Right lobe of liver (tissue), 6 donors: ENCODE measurements at places on chromosomes 3 and 15. TPM values are rescaled to one million over a fixed set of nuclear protein-coding genes. Genes with fewer than 3 reads are reported as not detected.

GRCh38 chr15:99744142-99744541 is 10.9 kb upstream of the LYSMD4 start:
- H3K27ac ChIP-seq = no peak overlapping the region
- no peak overlapping the region for H3K4me3 ChIP-seq
- H3K36me3 ChIP-seq = no peaks in the 10 kb centered on the region
- peaks cover under 1% of the 10 kb centered on the region for H3K4me1 ChIP-seq

DNA sequence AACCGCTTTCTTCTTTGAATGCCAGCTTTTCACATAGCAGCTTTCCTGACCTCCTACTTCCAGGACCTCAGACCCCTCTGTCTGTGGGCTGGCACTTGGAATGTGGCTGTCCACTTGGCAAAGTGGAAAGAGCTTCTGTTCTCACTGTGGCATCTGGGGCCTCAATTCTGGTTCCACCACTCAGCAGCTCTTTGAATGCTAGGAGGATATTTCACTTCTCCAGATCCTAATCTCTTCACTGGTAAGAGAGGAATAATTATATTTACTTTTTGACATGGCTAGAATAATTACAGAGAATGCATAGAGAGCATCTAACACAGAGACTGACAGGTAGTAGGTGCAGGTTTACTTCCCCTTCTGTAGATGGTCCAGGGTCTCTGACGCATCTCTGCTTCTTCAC is 405.9 kb downstream of the LPP start:
- no peak overlapping the region for H3K27ac ChIP-seq
- H3K27me3 ChIP-seq = no peaks in the 10 kb centered on the region
- H3K36me3 ChIP-seq = no peaks in the 10 kb centered on the region
- peaks cover 9% of the 10 kb centered on the region for H3K4me1 ChIP-seq

- H3K27ac ChIP-seq = no peak overlapping the region
- no peaks in the 10 kb centered on the region for H3K4me1 ChIP-seq
- DNase-seq = no peak
- no peaks in the 10 kb centered on the region for H3K27me3 ChIP-seq
- no peaks in the 10 kb centered on the region for H3K36me3 ChIP-seq
Measured at GRCh38 chr3:27596334-27596841, 112.2 kb upstream of the SLC4A7 start.

DNA sequence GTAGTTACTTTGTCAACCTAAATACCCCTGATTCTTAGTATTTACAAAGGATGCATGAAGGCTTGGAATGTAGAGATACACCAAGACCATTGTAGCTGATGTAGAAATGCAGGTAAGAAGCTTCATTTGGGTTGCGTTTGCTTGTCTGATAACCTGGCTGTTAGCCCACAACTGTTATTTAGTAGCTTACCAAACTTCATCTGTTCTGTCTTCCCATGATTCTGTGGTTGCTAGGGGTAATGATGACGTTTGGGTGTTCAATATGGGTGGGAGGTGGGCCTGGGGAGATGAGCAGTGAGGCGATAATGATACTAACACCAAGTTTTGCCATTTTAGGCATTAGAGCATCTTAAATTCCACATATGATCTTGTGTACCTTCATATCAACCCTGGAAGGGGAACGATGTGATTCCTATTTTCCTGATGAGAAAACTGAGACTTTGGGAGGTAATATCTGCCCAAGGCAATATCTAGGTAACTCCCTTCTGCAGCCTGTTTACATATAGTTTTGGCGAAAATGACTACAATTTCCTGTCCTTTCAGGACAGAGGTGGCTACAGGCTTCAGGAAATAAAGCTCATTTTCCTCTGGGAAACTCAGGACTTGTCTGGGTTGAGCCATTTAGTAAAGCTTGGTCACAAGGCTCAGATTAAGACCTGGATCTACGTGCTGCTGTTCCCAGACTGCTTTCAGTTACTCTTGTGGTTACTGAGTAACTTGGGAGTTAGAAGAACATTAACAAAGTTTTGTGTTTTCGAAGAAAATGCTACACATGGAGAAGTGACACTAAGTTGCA is 26.8 kb downstream of the FNDC3B start:
- H3K4me1 ChIP-seq = no peaks in the 10 kb centered on the region
- no peaks in the 10 kb centered on the region for H3K27me3 ChIP-seq
- DNase-seq = no peak

DNA sequence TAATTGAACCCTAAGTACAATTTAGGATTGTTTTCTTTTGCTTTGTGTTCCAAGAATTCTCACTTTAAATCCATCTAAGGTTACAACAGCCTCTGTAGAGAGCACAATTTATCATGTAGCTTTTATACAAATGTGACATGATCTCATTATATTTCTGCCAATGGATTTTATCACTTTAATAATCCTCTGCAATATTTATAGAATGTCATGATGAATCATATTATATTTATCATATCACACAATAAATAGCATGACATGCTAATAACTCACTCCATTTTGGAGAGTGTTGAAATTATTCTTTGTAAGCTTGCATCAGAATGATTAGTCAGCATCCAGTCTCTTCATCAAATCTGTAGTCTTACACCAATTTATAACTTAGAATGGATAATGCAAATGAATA is 280.6 kb upstream of the ZNF717 start:
- H3K4me3 ChIP-seq = no peak overlapping the region
- no peak for DNase-seq
- H3K27me3 ChIP-seq = no peaks in the 10 kb centered on the region
- no peaks in the 10 kb centered on the region for H3K4me1 ChIP-seq

GRCh38 chr3:94862703-94863102 is 799.8 kb downstream of the NSUN3 start:
- H3K4me1 ChIP-seq = no peaks in the 10 kb centered on the region
- no peak overlapping the region for H3K4me3 ChIP-seq
- H3K27ac ChIP-seq = no peak overlapping the region
- no peak for DNase-seq
- H3K36me3 ChIP-seq = no peaks in the 10 kb centered on the region
- H3K27me3 ChIP-seq = no peaks in the 10 kb centered on the region

DNA sequence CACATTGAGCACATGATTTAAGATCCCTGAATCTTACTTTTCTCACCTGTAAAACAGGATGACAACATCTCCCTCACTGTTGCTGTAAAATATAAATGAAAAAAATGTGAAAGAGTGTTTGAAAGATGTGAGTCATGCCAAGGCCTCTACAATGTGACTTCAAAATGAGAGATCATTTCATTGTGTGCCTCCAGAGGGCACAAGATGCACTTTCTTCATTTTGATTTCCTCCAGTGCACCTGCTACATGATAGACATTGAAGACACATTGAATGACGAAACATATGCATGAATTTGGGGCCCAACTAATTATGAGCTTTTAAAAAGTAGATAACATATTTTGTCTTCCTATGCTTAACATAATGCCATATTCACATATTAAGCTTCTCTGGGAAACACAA is 170.3 kb downstream of the MOBP start:
- no peak overlapping the region for H3K27ac ChIP-seq
- no peak overlapping the region for H3K4me3 ChIP-seq
- no peaks in the 10 kb centered on the region for H3K36me3 ChIP-seq
- H3K27me3 ChIP-seq = no peaks in the 10 kb centered on the region

- H3K36me3 ChIP-seq = no peaks in the 10 kb centered on the region
- peaks cover 7% of the 10 kb centered on the region for H3K4me1 ChIP-seq
Measured at GRCh38 chr15:62087671-62088352, 21.0 kb downstream of the C2CD4A start.

GRCh38 chr15:41492597-41493204 is 973 bp upstream of the ITPKA start:
- H3K27ac ChIP-seq = no peak overlapping the region
- H3K27me3 ChIP-seq = no peaks in the 10 kb centered on the region
- no peaks in the 10 kb centered on the region for H3K36me3 ChIP-seq
- H3K4me1 ChIP-seq = no peaks in the 10 kb centered on the region
- no peak for DNase-seq

GRCh38 chr15:41971895-41972252 is 483 bp downstream of the EHD4 start:
- peak overlapping the region; percentile 87 for H3K27ac ChIP-seq
- no peaks in the 10 kb centered on the region for H3K36me3 ChIP-seq
- DNase-seq = no peak
- H3K4me3 ChIP-seq = peak overlapping the region; percentile 94
- no peaks in the 10 kb centered on the region for H3K4me1 ChIP-seq

DNA sequence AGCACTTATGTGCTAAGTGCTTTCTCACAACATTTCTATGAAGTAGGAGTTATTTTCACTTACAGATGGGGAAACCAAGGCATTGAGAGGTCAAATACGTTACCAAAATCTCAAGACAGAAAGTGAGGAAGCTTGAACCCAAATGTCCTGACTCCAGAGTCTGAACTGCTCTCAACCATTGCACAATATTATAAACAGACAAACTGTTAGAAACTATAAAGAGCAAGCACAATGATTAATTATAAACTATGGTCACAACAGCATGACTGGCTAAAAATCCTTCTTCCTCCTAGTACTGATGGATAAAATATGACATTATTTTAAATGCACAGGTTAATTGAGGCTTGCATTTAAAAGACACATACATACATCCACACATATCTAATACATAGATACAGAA is 77.9 kb upstream of the ASB14 start:
- no peaks in the 10 kb centered on the region for H3K27me3 ChIP-seq
- no peaks in the 10 kb centered on the region for H3K4me1 ChIP-seq
- H3K4me3 ChIP-seq = no peak overlapping the region
- H3K27ac ChIP-seq = no peak overlapping the region
- no peaks in the 10 kb centered on the region for H3K36me3 ChIP-seq
- DNase-seq = no peak

SLC25A20 gene
- 83.1 TPM for total RNA-seq

KNG1 gene
- 1,193 TPM for total RNA-seq

EHHADH gene
- total RNA-seq = 287 TPM

SLC28A1 gene
- total RNA-seq = 57.6 TPM
